ENCODE measurements at places on chromosomes 12 and 14. TPM values are rescaled to one million over a fixed set of nuclear protein-coding genes. Genes with fewer than 3 reads are reported as not detected.

AP5M1 gene
- total RNA-seq = 25.1 TPM

AJUBA gene
- total RNA-seq = 66.8 TPM

PPM1H gene
- total RNA-seq = 3.9 TPM

GPRC5D gene
- 0.11 TPM for total RNA-seq

REM2 gene
- total RNA-seq = not detected

PLA2G1B gene
- not detected for total RNA-seq

ABCC9 gene
- total RNA-seq = under 0.01 TPM

LRRC43 gene
- total RNA-seq = 2.2 TPM
